Left ventricle myocardium inferior (tissue), 1 donor: ENCODE measurements at places on chromosomes 12 and 14. TPM values are rescaled to one million over a fixed set of nuclear protein-coding genes. Genes with fewer than 3 reads are reported as not detected.
A peak's percentile ranks its signal among the peaks of the same experiment; 100 is the strongest.

- no peak for DNase-seq
- H3K4me3 ChIP-seq, result peak overlapping the region; percentile 15
- no peaks in the 10 kb centered on the region for H3K27me3 ChIP-seq
- H3K4me1 ChIP-seq, result peaks cover 5% of the 10 kb centered on the region
- H3K27ac ChIP-seq, result peak overlapping the region; percentile 28
- no peaks in the 10 kb centered on the region for H3K36me3 ChIP-seq
Observed at GRCh38 chr12:15546102-15546701, 223.9 kb downstream of the PTPRO start.

The PRR4 gene
- 1.2 TPM for total RNA-seq

The C1S gene
- total RNA-seq, result 108 TPM

DNA sequence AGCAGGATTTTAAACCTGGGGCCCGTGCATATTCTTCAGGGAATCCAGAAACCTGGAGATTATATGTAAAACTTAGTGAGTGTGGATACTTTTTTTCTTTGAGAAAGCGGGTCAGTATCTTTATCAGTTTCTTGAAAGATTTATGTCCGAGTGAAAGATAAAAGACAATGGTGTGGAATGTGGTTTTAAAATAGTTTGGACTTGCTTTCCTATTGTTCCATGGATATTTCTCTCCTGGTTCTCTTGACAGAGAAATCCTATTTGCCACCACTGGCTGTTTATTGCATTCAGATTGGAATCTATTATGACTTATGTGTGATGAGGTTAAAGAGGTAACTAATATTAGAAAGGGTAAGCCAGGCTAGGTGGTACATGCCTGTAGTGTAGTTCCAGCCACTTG lies 27.4 kb downstream of the KTN1 start:
- DNase-seq, result no peak
- H3K27ac ChIP-seq, result peak overlapping the region; percentile 1
- no peaks in the 10 kb centered on the region for H3K27me3 ChIP-seq
- H3K4me1 ChIP-seq, result peaks cover 98% of the 10 kb centered on the region
- no peaks in the 10 kb centered on the region for H3K36me3 ChIP-seq

DNA sequence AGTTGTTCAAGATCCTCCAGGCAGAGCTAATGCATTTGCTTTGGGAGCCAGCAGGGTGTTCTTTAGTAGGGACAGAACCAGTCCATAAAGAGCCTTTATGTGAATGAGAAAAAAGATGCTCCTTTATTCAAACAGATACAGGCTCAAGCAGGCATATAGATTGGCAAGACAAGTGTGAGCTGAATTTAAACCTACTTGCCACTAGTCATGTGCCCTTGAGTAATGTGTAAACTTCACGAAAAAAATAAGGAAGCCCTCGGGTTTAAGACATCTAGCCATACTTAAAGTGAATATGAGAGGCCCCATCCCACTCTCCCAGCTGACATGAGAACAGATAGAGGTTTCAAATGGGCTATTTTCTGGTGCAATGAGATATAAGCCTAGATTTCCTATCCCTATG lies 43.1 kb upstream of the STRAP start:
- no peak overlapping the region for H3K27ac ChIP-seq
- no peaks in the 10 kb centered on the region for H3K36me3 ChIP-seq
- no peaks in the 10 kb centered on the region for H3K4me1 ChIP-seq
- no peaks in the 10 kb centered on the region for H3K27me3 ChIP-seq
- no peak overlapping the region for H3K4me3 ChIP-seq

GRCh38 chr12:105089817-105090216 lies 5.6 kb upstream of the ALDH1L2 start:
- peaks cover under 1% of the 10 kb centered on the region for H3K4me1 ChIP-seq
- H3K36me3 ChIP-seq, result no peaks in the 10 kb centered on the region
- no peak overlapping the region for H3K27ac ChIP-seq
- no peak for DNase-seq
- no peak overlapping the region for H3K4me3 ChIP-seq
- H3K27me3 ChIP-seq, result peaks cover 12% of the 10 kb centered on the region

DNA sequence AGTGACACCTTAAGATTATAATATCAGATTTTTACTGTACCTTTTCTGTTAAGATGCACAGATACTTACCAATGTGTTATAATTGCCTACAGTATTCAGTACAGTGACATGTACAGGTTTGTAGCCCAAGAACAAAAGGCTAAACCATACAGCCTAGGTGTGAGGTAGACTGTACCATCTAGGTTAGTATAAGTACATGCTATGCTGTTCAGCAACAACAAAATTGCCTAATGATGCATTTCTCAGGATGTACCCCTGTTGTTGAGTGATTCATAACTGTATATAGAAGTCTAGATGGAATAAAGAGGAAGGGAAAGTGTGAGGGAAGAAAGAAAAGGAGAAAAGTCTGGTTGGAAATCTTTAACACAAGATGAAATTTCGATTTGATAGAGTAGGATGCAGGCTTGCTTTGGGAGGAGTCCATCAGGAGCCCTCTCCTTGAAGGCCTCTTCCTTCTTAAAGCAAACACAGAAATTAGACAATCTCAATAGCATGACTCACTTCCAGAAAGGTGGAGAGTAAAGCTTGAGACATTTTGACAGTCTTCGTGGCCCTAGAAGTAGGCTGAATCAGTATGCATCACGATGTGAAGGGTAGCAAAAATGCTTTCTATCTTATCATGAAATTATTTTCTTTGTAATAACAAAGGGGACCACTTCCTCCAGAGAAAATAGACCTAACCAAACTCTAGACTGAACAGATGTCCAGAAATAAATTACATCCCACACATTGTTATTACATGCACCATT lies 191.5 kb downstream of the SYT1 start:
- H3K4me3 ChIP-seq, result no peak overlapping the region
- no peaks in the 10 kb centered on the region for H3K4me1 ChIP-seq
- H3K36me3 ChIP-seq, result no peaks in the 10 kb centered on the region
- H3K27me3 ChIP-seq, result no peaks in the 10 kb centered on the region
- no peak overlapping the region for H3K27ac ChIP-seq
- no peak for DNase-seq

DNA sequence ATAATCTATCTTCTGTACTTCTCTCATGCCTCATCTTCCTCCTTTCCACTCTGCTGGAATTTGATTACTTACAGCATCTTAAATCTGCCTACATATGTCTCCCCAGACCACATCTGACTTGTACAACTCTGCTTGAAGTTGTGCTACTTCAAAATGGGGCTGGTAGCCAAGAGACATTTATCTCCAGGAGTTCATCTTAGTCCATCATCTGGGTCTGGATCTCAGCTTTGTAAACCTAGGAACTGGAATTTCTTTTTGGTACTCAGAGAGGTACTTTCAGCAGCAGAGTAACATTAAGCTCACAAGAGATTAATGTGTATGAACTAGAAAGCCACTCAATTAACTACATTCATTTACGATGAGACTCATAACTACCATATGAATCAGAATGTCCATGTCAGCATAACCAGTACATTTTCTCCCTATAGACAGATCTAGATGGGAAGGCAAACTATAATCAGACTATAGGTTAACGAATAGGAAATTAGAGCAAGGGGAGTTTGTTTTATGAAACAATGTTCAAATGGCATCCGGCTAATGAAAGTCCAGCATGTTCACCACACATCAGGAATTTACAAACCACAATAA lies 178.8 kb downstream of the CEP128 start:
- H3K36me3 ChIP-seq, result no peaks in the 10 kb centered on the region
- H3K27ac ChIP-seq, result no peak overlapping the region
- DNase-seq, result no peak
- no peak overlapping the region for H3K4me3 ChIP-seq

The PLCZ1 gene
- 0.49 TPM for total RNA-seq

DNA sequence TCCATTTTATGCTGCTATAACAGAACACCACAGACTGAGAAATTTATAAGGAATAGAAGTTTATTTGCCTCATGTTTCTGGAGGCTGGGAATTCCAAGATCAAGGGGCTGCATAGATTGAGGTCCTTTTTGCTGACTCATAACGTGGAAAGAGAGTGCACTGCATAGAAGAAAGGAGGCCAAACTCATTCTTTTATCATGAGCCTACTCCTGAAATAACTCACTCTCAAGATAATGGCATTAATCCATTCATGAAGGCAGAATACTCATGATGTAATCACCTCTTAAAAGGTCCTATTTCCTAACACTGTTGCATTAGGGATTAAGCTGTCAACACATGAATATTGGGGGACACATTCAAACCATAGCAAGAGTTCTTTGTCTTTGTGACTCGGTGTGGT lies 60.0 kb upstream of the FBXO33 start:
- H3K27ac ChIP-seq, result peak overlapping the region; percentile 33
- peaks cover 18% of the 10 kb centered on the region for H3K4me1 ChIP-seq
- no peaks in the 10 kb centered on the region for H3K27me3 ChIP-seq
- no peak for DNase-seq
- H3K36me3 ChIP-seq, result no peaks in the 10 kb centered on the region
- H3K4me3 ChIP-seq, result no peak overlapping the region

GRCh38 chr12:115650026-115650425 lies 627.5 kb downstream of the MED13L start:
- H3K36me3 ChIP-seq, result no peaks in the 10 kb centered on the region
- H3K27me3 ChIP-seq, result peaks cover 8% of the 10 kb centered on the region
- no peak overlapping the region for H3K27ac ChIP-seq
- DNase-seq, result no peak

The LUM gene
- total RNA-seq, result 115 TPM

The TAS2R46 gene
- total RNA-seq, result 0.30 TPM

DNA sequence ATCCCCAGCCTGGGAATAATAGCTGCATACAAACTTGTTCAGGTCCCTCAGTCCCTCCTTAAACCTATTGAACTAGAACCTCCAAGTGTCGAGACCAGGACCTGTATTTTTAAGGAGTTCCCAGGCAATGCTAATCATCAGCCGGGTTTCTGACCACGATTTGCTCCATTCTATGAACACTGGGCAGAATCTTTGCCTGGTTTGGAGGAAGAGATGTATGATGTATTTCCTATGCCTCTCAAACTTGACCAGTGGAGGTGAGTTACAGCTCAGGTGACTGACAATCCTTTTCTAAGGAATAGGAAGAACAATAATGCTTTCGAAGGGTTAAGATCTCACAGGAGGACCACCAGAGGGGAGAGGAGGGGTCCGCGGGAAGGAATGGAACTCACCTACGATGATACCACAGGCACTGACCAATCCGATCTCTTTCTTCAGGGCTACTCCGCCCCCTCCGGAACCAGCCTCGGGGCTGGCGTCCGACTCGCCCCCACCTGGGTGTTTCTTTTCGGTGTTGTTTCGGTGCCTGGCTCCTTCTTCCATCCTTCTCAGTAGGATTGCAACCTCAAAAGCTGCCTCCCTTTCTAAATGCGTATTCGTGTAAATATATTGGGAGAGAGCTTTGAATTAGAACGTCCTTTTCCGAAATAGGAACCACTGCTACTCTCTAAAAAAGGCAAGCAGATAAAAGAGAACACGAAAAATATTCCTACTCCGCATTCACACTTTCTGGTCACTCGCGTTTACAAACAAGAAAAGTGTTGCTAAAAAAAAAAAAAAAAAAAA lies 895 bp downstream of the SLC7A8 start:
- no peak for DNase-seq
- peaks cover 31% of the 10 kb centered on the region for H3K27me3 ChIP-seq
- peak overlapping the region; percentile 69 for H3K4me3 ChIP-seq
- no peaks in the 10 kb centered on the region for H3K36me3 ChIP-seq
- H3K4me1 ChIP-seq, result peaks cover 32% of the 10 kb centered on the region

- DNase-seq, result no peak
- H3K4me1 ChIP-seq, result no peaks in the 10 kb centered on the region
- no peaks in the 10 kb centered on the region for H3K27me3 ChIP-seq
- no peak overlapping the region for H3K27ac ChIP-seq
- H3K4me3 ChIP-seq, result no peak overlapping the region
Observed at GRCh38 chr14:79605849-79606248, 605.5 kb downstream of the DIO2 start.

The PRH2 gene
- total RNA-seq, result not detected

GRCh38 chr12:75648856-75649255 lies 137.4 kb upstream of the KRR1 start:
- H3K27me3 ChIP-seq, result no peaks in the 10 kb centered on the region
- H3K4me3 ChIP-seq, result no peak overlapping the region
- no peaks in the 10 kb centered on the region for H3K36me3 ChIP-seq
- peaks cover 19% of the 10 kb centered on the region for H3K4me1 ChIP-seq
- no peak overlapping the region for H3K27ac ChIP-seq
- DNase-seq, result no peak
